AG04449 (cell line): ENCODE measurements at places on chromosomes 12 and 14.

DNA sequence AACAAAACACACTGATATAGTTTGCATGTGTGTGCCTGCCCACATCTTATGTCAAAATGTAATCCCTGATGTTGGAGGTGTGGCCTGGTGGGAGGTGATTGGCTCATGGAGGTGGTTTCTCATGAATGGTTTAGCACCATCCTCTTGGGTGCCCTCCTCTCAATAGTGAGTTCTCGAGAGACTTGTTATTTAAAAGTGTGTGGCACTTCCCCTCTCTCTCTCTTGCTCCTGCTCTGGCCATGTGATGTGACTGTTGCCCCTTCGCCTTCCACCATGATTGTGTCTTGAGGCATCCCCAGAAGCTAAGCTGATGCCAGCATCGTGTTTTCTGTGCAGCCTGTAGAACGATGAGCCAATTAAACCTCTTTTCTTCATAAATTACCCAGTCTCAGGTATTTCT is 454.1 kb upstream of the DCN start:
- no peak for DNase-seq

DNA sequence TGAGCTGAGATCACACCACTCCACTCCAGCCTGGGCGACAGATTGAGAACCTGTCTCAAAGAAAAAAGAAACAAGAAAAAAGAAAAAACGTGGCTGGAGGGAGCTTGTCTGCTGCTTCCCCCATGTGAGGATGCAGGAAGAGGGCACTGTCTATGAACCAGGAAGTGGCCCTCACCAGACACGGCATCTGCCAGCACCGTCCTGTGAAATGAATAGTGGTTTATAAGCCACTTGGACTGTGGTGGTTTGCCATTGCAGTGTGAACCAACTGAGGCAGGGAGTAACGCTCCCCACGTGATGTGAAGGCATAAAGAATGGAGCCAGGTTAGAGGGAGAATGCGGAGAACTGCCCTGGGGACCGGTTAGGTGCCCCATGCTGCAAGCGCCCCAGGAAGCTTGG is 4.5 kb upstream of the BRF1 start:
- DNase-seq: no peak

GRCh38 chr14:92626041-92626440 is 112.5 kb downstream of the RIN3 start:
- DNase-seq: no peak

- DNase-seq: no peak
Measured at GRCh38 chr12:106064721-106065021, 74.1 kb downstream of the NUAK1 start.

- no peak for DNase-seq
Measured at GRCh38 chr12:108457734-108458361, 57.2 kb upstream of the FICD start.

- DNase-seq: no peak
Measured at GRCh38 chr14:92704036-92704804, 44.2 kb downstream of the LGMN start.
